ENCODE measurements at places on chromosomes 2 and 18.
A peak's percentile ranks its signal among the peaks of the same experiment; 100 is the strongest.

- no peak for DNase-seq
Measured at GRCh38 chr18:8358033-8358765, 251.0 kb upstream of the RAB12 start.

GRCh38 chr18:11654736-11655605 lies 34.1 kb upstream of the GNAL start:
- peak; percentile 40 for DNase-seq

DNA sequence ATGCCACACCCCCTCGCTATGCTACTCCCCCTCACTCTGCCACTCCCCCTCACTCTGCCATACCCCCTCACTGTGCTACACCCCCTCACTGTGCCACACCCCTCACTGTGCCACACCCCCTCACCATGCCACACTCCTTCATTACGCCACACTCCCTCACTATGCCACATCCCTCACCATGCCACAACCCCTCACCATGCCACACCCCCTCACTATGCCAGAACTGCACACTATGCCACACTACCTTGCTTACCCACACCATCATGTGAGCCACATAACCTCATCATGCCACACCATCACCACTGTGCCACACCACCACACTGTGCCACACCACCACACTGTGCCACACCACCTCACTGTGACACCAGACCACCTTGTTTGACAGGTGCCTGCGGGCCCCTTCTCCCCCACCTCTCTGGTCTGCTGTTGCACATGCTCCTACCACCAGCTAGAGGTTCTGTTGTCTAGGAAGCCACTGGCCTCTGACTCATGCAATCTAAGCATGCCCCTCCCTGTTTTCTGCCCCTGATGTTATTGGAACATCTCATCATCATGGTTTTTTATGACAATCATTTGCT lies 22.0 kb downstream of the MARCHF4 start:
- DNase-seq = no peak

- no peak for DNase-seq
Measured at GRCh38 chr2:12684471-12684936, 32.2 kb upstream of the TRIB2 start.

- no peak for DNase-seq
Measured at GRCh38 chr2:98560256-98560771, 48.0 kb downstream of the COA5 start.

DNA sequence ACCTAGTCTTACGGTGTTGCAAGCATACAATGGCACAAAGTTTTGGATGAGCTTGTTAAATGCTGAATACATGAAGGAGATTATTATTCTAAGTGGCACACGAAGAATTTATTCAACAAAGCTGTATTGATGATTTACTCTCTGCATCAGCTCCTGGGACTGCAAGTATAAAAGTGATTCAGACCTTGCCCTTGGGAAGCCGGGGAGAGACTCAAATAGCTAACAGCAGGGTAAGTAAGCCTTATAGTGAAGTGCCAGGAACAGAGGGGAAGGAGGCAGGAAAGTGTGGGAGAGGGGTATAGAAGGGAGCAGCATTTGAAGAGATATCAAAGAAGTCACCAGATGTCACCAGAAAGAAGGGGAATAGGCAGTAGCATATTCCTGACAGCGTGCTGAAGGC lies 115.4 kb downstream of the MCFD2 start:
- no peak for DNase-seq

DNA sequence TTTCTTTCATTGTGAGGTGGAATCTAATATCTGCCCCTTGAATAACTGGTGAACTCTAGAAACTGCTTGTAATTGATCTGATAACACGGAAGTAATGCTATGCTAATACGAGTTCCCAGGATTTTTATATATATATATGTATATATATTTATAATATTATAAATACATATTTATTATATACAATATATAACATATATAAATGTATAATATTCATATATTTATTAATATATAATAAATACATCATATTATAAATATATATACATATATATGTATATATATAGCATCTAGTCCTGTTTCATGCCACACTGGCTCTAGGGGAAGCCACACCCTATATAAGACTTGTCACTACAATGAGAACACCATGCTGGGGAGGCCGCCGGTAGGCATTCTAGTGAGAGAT lies 156.7 kb upstream of the CDH19 start:
- DNase-seq = no peak

DNA sequence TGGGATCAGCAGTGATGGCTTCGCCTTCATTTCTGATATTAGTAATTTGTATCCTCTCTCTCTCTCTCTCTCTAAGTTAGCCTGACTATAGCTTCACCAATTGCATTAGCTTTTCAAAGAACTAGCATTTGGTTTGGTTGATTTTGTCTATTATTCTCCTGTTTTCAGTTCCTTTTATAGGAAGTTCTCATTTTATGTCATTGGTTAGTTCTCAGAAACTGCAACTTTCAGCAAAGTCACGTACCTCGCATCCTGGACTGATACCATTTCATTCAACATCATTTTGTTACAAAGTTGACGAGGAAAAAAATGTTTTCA lies 450.8 kb downstream of the EIPR1 start:
- no peak for DNase-seq

DNA sequence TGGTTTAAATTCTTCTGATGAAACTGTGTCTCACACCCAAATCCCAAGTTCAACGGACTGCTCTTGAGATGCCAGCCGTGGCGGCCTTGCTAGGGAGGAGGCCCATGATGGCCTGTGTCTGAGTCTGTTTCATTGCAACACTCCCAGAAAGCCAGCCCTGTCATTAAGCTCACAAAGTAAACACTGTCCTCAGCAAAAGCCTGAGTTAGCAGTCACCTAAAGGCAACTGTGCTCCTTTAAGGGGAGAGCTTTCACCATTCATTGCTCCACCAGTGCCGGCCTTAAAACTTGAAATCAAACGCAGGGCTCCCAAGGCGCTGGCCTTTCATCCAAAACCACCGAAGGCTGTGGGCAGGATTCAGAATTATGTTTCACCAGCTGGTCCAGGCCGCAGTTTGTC lies 42.5 kb upstream of the PPP1CB start:
- no peak for DNase-seq

GRCh38 chr2:174503161-174503809 lies 16.5 kb upstream of the GPR155 start:
- no peak for DNase-seq

DNA sequence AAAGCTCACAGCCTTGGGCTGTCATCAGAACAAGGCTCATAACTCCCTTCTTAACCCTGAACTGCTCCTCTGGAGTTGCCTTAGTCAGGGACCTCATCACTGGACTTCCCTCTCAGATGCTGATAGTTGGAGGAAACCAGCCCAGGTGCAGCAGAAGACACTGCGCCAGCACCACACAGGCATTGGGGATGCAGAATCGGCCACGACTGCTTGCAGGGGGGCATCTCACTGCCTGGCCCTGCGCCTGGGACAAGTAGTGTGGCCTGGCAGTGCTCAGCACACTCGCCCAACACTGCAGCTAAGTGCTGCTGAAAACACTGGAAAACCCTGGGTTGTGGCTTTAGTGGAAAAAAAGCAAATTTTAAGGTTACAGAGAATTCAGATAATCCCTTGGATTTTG lies 68.7 kb downstream of the NCK2 start:
- DNase-seq = no peak

DNA sequence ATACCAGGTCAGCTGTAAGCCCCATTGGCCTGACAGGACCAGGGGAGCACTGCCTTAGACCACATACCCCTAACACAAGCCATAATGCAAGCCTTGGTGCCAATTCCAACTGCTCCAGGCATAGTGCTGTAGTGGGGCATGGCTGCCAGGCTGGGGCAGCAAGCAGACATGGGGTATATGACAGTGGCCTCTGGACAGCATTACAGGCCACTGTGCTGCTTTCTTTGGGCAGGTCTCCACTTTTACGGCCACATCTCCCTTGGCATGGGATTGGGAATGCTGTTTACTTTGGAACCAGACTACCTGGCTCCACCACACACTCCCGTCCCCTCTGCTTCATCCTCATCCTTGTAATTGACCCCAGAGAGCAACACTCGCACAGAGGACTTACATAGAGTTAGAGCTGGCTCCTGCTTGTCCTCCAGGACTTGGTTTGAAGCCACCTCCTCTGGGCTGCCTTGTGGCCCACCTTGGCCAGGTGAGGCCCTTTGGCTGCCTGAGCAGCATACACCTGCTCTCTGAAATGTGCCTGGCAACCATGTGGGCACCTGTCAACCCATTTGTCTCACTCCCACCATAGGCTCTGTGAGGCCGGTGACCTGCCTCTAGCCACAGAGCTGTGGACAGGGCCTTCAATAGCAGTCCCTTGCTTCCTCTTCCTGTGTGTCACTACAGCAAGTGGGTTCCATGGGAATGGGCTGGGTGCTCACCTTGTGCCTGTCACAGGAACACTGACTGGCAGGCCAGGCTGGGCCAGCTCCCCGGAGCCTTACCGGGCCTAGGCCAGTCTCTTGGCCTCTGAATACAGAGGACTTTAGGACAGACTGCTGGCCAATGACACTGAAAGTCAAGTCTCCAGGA lies 262.6 kb upstream of the HS6ST1 start:
- no peak for DNase-seq

DNA sequence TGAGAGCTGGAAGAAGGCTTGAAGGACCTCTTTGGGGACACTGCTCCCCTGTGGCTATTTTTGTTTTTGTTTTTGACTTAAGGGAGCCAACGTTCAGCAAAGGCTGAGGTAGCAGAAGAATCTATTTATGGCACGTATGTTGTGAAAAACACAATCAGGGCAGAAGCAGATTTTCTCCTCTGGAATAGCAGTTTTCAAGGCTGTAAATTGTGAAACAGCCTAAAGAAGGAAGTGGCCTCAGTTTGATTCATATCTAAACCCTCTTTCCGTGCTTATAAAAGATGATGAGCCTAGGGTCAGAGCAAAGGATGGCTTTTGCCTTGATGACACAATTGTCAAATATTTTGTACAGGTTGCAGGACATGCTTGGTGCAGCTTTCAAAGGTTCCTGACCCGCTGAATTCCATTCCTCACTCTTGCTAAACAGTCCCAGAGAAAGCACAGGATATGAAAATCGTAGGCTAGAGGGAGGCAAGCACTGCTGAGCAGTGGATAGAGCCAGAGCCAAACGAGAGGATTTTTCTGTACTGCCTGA lies 106.2 kb upstream of the DLX2 start:
- no peak for DNase-seq

DNA sequence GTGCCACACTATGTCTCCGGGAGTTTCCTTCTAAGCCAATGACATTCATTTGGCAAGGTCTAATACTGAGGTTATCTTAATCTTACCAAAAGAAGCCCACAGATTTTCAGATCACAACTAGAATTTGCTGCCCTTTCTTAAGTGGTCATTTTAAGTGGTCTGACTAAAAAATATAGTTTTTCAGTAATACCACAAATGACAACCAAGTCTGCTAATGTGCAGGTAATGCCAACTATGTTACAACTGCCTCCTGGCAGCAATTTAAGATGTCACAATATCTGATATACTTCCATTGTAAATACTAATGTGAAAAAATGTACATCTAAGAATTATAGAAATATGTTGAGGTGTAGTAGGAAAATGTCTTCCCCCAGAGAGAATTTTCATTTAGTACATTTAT lies 49.3 kb downstream of the USP37 start:
- no peak for DNase-seq

- DNase-seq = no peak
Measured at GRCh38 chr18:56026509-56026908, 438.5 kb upstream of the TCF4 start.

GRCh38 chr18:75075429-75075841 lies 133.5 kb downstream of the PTGR3 start:
- no peak for DNase-seq

DNA sequence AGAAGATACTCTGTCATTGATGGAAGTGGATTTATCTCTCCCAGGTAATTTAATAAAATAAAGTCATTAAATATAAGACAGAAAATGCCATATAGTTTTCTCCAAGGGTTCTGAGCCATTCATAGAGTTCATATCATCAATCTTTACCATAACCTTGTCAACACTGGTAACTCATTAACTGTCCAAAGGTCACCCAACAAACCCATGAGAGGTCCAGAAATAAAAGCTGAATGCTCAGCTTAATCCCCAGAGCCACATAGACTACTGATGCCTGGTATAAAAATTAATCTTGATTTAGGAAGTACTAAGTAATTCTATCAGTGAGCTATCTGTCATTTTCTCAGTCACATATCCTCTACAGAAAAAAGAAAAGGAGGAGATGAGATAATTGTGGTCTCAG lies 903.0 kb upstream of the DDX18 start:
- DNase-seq = no peak

- DNase-seq = no peak
Measured at GRCh38 chr2:234447189-234447588, 49.7 kb downstream of the ARL4C start.

DNA sequence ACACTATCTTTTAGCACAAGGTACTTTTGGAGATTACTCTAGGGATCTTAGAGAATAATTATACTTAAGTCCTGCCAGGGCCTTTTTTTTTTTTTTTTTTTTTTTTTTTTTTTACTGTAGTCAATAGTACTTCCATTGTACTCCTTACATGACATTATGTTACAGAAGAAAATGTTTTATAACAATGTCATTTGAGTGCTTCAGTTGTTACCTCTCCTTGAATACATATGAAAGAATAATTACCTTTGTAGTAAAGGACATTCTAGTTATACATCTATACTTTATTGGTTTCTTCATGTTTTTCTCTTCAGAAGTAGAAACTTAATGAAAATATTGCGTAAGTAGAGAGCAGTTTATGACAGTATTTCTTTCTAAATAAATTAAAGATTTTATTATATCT lies 834.9 kb downstream of the DPP10 start:
- DNase-seq = no peak

DNA sequence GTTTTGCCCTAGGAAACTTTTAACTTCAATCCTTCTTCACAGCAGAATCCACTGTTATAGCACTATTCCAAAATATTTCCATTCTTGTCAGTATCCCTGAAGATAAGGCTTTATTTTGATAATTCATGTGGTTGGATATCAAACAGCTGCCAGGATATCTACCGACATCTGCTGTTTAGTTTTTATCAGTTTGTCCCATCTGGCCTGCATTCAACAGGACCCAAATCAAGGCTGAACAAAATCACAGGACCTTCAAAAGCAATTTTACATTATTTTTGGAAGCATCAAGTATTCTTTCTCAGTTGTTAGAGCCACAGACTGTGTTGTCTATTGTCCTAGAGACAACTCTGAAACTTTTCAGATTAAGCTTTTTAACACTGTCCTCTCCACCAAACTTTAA lies 429.0 kb upstream of the PIK3C3 start:
- DNase-seq = no peak

- peak; percentile 45 for DNase-seq
Measured at GRCh38 chr2:17518212-17519154, at the start of gene RAD51AP2. Gene RAD51AP2 (minus strand): TSS chr2:17518440. CDS start chr2:17518415, 25 bp downstream.

- DNase-seq = no peak
Measured at GRCh38 chr2:20507166-20507692, 60.4 kb downstream of the RHOB start.

All from stimulated activated CD4-positive, alpha-beta T cell treated with anti-CD3 and anti-CD28 coated beads, Interleukin-4, amount 100 ng/mL, for 48 hours (primary cell).